Stimulated activated CD4-positive, alpha-beta T cell treated with anti-CD3 and anti-CD28 coated beads, Interleukin-15, amount 100 ng/mL, for 1 hour (primary cell): ENCODE measurements at places on chromosomes 5 and 9.

DNA sequence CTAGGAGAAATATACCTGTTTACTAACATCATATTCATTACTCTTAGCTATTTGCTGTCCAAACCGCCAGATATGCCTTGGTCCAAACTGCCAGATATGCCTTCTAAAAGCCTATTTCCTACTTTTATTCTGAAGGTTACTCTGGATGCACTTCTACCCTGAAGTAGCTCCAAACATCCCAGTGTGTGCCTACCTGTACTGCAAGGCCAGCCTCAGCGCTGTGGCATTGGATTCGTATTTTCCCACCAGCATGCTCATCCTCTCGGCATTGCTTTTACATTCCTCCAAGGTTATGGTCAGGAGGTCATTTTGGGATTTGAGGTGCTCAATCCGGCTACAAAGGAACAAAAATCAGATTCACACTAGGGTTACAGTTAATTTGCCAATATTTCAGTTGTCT lies 94.3 kb downstream of the DCP2 start:
- no peak for DNase-seq

- no peak for DNase-seq
Observed at GRCh38 chr9:109781541-109782197, 1.7 kb downstream of the PALM2AKAP2 start.

- no peak for DNase-seq
Observed at GRCh38 chr5:150541397-150541675, 33.4 kb downstream of the NDST1 start.

DNA sequence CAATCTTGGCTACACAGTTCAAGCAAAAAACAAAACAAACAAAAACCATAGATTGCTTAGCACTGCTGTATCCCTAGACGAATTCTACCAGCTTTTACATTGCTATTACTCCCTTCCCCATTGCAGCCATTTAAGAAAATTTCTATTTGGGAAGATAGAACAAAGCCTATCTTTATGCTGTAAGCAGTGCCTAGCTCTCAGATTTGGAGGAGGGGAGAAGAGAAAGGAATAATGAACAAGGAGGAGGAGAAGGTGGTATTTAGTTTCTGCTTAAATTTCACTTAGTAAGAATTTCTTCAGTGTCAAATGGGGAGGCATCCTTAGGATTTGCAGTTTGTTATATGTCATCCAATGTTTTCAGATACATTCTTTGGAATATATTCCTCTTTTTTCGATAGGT lies 16.2 kb upstream of the TLE1 start:
- no peak for DNase-seq

DNA sequence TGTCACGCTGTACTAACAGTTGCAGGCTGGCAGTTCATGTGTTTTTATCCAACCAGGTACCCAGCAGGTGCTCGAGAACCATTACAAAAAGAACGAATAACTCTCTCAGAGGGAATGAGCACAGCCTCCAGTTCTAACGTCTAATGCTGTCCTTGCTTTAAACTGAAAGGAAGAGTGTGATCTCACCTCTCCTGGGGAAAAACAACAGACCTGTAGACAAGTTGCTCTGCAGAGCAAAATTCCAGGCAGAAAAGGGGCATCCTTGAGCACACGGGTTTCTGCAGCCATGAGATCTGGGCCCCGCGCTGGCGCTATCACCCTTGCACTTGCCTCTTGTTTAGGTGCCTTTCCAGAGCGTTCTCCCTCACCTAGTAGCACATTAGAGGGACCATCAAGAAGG lies 92.5 kb upstream of the DNAH5 start:
- no peak for DNase-seq

GRCh38 chr5:179505636-179506261 lies 44.6 kb upstream of the RUFY1 start:
- no peak for DNase-seq

DNA sequence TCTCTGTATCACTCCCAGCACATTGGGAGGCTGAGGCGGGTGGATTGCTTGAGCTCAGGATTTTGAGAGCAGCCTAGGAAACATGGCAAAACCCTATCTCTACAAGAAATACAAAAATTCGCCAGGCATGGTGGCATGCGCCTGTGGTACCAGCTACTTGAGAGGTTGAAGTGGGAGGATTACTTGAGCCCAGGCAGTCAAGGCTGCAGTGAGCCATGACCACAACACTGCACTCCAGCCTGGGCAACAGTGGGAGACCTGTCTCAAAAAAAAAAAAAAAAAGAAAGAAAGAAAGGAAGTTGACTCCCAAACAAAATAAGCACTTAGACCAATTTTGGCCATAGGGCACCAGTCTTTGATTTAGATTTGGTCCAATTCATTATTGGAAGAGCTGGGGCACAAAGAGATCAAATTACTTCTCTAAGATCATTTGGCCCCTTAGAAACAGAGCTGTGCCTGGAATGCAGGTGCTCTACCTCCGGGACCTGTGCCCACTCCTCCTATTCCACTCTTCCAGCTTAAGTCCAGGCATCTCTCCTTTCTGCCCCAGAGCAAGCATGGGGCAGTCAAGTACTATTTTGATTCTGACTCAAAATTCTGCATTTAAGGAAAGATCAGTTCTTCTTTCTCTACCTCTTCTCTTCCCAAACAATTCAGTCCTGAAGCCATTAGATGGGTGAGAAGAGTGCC lies 59.0 kb downstream of the ALDH7A1 start:
- DNase-seq, result no peak

DNA sequence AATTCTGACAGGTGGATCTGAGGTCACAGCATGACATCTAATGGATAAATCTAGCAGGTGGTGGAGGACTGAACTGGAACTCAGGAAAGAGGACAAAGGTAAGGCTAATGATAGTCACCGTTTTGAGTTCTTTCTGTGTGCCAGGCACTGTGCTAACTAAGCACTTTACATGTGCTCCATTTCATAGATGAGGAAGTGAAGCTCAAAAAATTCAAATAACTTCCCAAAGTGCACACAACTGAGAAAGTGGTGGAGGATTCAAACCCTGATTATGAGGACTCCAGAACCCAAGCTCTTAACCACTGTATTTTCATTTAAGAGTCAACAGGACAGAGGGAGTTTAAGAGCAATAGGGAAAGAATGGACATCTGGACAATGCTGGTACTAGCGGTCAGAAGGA lies 7.1 kb upstream of the DELE1 start:
- DNase-seq, result no peak

DNA sequence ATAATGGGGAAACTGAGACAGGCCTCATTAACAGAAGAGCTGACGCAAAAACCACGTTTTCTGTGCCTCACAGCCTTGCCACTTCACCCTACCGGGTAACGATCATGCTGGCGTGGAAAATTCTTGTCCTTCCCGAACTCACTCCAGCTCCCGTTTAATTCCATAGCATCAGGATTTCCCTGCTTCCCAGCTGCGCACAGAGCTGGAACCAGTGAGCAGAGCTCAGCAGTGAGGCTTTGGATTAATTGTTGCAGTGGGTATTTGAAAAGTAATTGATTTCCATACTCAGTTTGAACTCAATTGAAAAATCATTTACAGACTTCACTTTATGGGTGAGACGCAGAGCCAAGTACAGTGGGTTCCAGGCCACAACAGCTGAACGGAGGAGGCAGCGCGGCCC lies 199.0 kb upstream of the ADAMTS16 start:
- DNase-seq, result no peak

- DNase-seq, result no peak
Observed at GRCh38 chr9:113985968-113986585, 92.0 kb downstream of the AMBP start.

GRCh38 chr9:117725426-117725887 lies 21.3 kb downstream of the TLR4 start:
- DNase-seq, result no peak

DNA sequence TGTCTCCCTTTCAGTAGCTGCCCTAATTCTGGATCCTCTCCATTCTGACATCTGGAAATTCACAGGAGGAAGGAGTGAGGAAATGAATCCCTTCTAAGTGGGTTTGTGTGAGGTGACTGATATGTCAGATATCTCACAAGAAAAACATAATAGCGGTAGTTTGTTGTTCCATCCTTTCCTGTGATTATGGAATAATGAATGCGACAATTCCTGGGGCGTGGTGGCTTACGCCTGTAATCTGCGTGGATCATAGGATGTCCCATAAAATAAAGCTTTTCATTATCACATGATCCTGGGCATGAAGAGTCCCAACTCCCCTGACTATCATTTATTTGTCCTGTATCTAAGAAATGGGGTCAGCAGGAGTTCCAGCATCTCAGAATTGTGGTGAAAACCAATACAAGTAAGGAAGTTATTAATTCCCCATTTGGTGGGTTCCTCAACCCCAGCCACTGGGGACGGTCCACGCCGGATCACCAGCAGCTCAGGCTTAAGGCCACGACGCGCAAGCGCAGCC lies 375 bp upstream of the C5orf24 start:
- no peak for DNase-seq

- no peak for DNase-seq
Observed at GRCh38 chr5:88934439-88934838, 51.5 kb upstream of the MEF2C start.

- DNase-seq, result no peak
Observed at GRCh38 chr9:108816037-108816436, 39.7 kb downstream of the ACTL7B start.

DNA sequence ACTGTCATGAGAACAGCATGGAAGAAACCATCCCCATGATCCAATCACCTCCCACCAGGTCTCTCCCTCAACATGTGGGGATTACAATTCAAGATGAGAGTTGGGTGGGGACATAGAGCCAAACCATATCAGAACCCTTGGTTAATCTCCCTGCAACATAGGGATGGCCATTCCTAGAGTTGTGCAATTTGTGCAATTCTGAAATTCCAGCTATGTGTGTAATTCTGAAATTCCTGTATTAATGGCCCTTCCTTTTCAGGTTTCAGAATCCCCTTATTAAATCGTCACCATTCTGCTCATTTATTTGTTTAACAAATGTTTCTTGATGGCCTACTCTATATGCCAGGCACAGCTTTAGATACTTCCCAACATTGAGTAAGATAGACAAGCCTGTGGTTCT lies 282.6 kb downstream of the SMARCA2 start:
- DNase-seq, result no peak

GRCh38 chr9:20844916-20845315 lies 160.9 kb downstream of the FOCAD start:
- DNase-seq, result no peak

DNA sequence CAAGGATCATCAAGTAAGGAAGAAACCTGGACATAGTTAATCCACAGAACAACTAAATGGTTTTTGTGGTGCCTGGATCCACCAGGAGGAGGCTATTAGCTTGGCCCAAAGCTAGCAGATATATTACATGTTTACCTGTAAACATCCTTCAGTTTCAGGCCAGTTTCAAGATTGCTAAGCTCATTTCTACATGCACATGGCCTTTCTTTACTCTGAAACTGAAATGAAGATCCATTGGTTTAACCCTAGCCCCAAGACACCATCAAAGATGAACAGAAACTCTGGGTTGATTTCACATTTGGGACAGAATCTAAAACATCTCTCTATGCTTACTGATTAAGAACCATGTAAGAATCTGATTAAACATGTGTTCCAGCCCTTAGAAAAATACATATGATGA lies 611.8 kb downstream of the TLE1 start:
- DNase-seq, result no peak

DNA sequence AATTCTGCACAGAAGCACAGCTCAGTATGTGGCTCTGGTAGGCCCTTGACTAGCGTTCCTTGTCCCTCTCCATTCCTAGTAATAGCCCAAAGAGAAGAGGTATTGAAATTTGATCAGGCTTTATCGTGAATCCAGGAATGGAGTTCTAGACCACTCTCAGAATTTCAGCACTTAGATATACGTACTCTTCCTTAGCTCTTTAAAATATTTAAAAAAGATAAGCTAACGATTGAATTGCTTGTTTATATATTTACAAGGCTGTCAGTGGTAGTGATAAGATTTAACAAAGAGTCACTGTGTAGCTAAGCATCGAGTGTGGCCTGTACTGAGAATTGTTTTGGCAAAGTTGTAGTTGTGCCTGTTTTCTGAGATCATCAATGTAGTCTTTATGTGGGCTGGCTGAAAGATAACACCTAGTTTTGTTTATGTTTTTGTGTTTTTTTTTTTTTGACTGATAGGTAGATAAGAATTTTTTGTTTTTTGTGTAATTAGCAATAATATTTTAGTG lies 2.5 kb downstream of the KIAA1958 start:
- no peak for DNase-seq

DNA sequence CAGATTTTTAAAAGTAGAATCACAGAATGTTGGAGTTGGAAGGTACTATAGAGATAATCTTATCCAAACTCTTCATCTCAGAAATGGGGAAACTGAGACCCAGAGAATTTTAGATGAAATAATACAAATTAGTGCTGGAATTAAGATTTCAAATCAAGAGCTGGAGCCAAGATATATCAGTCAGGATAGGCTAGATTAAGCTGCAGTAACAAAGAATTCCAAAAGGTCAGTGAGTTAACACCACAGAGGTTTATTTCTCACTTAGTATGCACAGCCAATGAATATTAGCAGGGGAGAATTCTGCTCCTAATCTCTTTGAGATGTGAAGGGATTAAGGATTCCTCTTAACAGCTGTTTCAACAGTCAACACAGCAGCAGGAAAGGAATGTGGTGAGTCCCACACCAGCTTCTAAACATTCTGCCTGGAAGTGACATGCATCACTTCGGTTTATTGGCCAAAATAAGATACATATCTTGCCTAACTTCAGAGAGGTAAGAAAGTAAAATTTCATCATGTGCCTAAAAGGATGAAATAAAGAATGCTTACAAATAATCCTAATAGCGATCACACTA lies 136.8 kb downstream of the FRMD3 start:
- no peak for DNase-seq

- no peak for DNase-seq
Observed at GRCh38 chr9:129835860-129836223, 584 bp downstream of the USP20 start.

- DNase-seq, result no peak
Observed at GRCh38 chr5:9231842-9232241, 314.0 kb downstream of the SEMA5A start.

GRCh38 chr9:137688725-137689124 lies 69.9 kb downstream of the EHMT1 start:
- no peak for DNase-seq

DNA sequence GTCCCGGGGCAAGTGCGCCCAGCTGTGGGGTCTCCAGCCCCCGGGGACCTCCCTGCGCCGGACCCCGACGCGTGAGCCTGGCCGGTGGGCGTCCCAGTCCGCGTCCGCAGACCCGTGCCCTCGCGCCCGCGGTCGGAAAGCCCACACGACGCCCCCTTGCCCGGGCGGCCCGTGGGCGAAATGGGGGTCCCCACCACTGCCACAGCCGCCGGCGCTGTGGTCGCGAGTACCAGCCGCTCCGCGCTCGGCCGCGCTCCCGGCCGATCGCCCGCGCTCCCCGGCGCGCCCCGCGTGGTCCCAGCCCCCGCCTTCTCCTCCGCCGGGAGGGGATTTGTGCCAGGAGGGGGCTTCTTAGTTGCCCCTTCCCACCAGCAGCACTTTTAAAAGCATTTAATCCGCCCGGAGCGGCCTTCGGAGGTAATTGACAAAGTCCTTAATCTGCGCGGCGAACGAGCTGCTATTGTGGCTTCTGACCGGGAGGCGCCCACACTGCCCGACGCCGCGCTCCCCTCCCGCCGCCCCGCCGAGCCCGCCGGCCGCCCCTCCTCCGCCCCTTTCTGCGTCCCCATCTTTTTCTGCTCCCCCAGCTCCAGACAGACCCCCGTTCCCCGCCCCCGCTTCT lies 469 bp upstream of the FIBCD1 start:
- DNase-seq, result no peak

- no peak for DNase-seq
Observed at GRCh38 chr9:115080242-115080641, 37.7 kb downstream of the TNC start.

- DNase-seq, result no peak
Observed at GRCh38 chr9:124629600-124629999, 122.4 kb upstream of the NR5A1 start.

- no peak for DNase-seq
Observed at GRCh38 chr5:132854301-132854700, 12.0 kb downstream of the GDF9 start.

- DNase-seq, result no peak
Observed at GRCh38 chr5:11894992-11895391, 9.3 kb downstream of the CTNND2 start.
